ENCODE measurements at places on chromosomes 7 and 10.
A peak's percentile ranks its signal among the peaks of the same experiment; 100 is the strongest.

DNA sequence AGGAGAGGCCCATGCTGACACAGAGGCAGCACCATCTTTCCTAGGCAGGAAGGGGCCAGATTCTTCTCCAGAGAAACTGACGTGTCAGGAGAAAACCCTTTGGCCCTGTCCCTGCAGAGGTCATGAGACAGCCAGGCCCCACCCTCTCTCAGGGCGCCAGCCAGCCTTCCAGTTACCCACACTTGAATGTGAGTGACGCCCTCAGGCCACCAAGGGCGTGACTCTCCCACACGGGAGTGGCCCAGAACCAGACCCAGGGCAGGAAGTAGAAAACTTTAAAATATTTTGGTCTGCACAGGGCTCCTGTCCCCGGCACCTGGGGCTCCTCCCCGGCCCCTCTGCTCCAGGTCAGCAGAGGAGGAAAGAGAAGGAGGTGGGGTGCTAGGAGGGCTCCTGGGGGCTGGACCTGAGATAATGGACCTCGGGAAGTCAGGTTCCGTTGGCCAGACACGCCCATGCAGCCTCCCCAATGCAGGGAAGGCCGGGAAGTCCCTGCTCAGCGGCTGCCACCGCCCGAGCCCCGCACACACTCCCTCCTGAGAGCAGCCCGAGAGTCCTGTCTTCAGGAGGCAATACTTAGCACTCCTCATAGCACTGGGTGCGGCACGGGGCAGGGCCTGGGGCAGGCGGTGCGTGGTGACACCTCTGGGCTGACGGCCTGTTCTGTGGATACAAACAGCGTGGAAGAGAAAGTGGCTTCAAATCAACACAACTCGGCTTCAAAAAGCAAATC lies 67.0 kb upstream of the CFAP46 start:
- DNase-seq = no peak

DNA sequence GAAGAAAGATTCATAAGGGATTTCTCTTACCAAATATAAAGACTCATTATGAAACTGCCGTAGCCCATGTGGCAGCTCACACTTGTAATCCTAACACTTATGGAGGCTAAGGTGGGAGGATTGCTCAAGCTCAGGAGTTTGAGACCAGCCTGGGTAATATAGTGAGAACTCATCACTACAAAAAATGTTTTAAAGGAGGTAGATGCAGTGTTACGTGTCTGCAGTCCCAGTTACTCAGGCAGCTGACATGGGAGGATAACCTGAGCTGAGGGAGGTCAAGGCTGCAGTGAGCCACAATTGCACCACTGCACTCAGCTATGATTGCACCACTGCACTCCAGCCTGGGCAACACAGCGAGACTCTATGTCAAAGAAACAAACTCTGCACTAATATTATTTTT lies 18.1 kb upstream of the DNA2 start:
- DNase-seq = no peak

- no peak for DNase-seq
These were observed 26.4 kb downstream of the CDK6 start for GRCh38 chr7:92809760-92810573.

- DNase-seq = no peak
These were observed 117.6 kb downstream of the TSPAN12 start for GRCh38 chr7:120740348-120740747.

DNA sequence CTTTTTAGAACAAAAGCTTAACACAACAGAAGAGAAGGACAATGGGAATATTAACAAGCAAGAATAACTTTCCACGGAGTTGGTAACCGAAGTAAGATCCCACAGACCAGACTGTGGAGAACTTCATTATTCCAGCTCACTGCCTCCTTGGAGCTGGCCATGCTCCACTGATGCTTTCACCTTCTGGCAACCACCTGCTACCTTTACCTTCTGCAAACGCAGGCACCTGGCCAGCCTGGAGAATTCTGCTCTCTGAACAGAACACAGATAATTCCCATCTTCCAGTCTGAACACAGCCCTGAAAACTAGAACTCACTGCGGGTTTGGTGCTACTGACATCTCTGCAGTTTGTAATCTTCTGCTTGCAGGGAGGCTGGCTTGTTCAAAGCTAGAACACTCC lies 66.5 kb downstream of the JAZF1 start:
- no peak for DNase-seq

GRCh38 chr10:8531116-8531515 lies 476.6 kb downstream of the GATA3 start:
- no peak for DNase-seq

DNA sequence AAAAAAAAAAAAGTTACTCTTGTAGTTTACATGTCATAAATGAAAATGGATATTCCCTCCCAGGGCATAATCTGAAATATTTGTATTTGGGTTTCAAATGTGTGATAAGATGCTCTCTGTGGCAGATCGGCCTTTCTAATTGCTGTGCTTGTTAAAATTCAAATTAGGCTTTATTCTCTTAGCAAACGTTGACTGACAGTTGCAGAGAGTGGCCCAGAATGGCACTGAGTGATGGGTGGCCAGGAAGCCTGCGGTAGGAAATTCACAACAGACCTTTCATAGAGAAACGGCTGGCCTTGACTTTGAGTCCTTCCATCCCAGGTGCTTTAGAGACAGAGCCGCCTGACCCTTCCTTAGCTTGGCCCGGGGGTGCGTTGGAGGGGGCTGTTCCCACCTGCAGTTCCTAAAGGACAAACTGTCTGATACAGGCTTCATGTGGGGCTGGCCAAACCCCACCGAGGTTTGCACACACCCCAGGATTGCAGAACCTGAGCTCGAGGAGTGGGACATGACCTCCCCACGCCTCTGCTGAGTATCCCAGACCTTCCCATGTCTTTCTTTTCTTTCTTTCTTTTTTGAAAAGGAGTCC lies 152.7 kb downstream of the CUX1 start:
- no peak for DNase-seq

DNA sequence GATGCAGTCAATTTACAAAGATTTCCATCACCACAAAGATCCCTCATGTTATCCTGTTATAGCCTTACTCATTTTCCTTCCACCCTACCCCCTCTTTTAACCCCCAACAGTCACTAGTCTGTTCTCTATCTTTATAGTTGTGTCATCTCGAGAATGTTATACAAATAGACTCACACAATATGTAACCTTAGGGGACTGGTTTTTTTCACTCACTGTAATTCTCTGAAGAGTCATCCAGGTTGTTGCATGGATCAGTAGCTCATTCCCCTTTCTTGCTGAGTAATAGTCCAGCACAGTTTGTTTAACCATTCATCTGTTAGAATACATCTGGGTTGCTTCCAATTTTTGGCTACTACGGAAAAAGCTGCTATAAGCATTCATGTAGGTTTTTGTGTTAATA lies 121.1 kb upstream of the PDE1C start:
- no peak for DNase-seq

GRCh38 chr7:7519056-7519455 lies 16.6 kb downstream of the COL28A1 start:
- DNase-seq = no peak

GRCh38 chr7:135510592-135511183 lies 786 bp upstream of the CNOT4 start:
- DNase-seq = no peak

DNA sequence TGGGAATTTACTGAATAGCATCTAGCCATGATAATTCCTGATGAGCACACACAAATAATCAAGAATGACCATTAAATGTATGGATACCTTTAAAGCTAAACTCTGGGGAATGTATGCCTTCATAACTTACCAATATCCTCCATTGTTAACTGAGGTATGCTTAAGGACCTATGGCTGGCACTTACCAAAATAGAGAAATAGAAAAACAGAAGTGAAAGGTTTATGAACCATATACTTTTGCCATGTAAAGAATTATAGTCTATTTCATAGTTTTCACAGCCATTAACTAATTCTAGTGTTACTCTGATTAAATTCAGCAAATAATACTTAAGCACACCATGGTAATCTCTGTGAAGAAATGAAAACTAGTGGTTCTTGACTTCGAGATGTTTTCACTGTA lies 1360.6 kb upstream of the LRRTM3 start:
- no peak for DNase-seq

- peak; percentile 66 for DNase-seq
These were observed 47.7 kb upstream of the TRIM8 start for GRCh38 chr10:102596506-102596971.

DNA sequence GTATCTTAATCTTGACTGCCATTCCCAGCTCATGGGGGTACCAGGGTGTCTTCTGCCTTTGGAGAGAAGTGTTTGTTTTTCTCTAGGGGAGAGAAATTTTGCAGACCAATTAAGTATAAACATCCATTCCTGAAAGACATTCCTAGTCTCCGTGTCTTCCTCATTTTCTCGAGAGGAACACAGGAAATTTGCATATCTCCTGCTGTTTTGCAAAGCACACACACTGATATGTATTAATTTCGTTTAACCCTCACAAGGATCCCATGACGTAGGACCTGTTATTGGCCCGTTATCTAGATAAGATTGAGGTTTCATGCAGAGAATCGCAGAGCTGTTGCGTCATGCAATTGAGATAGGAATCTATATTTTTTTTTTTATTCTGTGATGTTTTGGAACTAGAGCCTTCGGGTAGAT lies 944 bp downstream of the RHBDD2 start:
- no peak for DNase-seq

- no peak for DNase-seq
These were observed 534.3 kb downstream of the PLXDC2 start for GRCh38 chr10:20350509-20350908.

GRCh38 chr10:71627956-71628355 lies 91.6 kb downstream of the C10orf105 start:
- no peak for DNase-seq

DNA sequence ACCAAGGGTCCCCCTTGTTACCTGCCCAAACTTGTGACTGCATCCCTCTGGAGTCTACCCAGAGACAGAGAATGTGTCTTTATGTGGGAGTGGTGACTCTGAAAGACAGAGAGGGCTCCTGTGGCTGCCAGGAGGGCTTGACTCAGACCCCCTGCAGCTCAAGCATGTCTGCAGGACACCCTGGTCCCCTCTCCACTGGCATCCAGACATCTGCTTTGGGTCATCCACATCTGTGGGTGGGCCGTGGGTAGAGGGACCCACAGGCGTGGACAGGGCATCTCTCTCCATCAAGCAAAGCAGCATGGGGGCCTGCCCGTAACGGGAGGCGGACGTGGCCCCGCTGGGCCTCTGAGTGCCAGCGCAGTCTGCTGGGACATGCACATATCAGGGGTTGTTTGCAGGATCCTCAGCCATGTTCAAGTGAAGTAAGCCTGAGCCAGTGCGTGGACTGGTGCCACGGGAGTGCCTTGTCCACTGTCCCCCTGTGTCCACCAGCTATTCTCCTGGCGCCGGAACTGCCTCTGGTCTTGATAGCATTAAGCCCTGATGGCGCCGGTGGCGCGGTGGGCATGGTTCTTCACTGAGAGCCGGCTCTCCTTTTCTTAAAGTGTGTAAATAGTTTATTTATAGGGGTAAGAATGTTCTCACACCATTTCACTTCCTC lies 19.4 kb upstream of the SH2D4B start:
- DNase-seq = no peak

DNA sequence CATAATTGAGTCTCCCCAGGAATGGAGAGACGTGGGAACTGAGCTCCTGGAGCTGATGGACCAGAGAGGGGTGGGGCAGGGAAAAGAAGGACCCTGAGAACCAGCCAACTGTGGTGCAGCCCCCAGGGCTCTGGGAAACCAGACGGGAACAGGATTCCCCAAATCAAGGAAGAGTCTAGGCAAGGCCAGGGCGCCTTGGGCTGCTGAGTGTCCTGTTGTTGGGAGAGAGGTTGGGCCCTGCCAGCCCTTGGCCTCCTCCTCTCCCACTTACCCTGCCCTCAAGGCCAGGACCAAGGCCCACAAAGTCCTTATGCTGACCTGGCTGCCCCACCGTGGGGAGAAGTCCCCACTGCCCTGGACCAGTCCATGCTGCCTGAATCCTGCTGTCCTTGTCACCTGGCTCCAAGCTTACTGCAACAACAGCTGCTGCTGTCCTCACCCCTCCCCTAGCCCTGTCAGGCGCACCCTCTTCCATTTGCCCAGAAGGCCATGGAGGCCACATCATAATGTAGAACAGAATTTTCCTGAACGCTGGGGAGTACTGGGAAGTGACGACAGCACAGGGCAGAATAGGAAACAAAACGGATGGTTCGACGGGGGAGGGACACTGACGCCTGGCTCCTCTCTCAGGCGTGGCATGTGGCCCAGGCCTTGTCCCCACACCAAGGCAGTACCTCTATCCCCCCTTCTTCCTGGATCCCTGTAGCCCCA lies 132.9 kb upstream of the ZMIZ1 start:
- DNase-seq = no peak

DNA sequence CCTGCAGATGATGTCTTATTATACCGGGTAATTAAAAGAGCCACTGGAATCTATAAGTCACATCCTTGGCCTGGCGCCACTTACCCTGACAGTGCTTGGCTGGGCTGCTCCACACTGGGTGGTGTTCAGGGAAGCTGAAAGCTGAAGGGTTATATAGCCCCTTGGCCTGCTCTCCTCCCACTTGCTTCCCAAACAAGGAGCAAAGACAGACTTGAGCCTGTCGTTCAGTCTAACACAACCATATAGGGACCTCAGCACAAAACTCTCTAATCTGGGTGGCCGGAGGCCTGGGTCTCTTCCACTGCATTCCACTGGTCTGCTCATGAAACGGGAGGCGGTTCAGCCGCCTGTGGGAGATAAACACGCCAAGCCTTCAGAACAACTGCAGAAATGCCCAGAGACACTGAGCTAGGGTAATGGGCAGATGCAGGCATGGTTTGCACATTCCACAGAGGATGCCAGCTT lies at the start of gene ACTA2:
TSS of gene ACTA2 (minus strand) at position 127 of the 465 bp plus-strand sequence. CDS start 3,843 bp downstream, outside the sequence.
- no peak for DNase-seq

GRCh38 chr7:21965291-21965690 lies 19.6 kb upstream of the CDCA7L start:
- no peak for DNase-seq

DNA sequence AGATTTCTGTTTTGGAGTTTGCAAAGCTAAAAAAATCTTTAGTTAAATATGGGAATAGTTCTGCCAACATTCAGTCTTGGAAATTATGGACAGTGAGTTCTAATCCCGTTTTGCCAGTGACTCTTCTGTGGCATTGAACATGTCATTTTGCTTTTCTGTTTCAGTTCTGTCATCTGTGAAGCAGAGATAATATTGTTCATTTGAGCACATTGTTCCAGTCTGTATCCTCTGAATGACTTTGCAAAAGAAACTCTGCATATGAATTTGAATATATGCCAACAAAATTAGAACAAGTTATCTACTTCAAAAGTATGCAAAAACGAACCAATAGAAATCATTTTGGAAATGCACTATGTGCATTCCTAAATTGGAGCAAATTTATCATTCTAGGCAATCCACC lies 746.0 kb upstream of the POT1 start:
- DNase-seq = no peak

DNA sequence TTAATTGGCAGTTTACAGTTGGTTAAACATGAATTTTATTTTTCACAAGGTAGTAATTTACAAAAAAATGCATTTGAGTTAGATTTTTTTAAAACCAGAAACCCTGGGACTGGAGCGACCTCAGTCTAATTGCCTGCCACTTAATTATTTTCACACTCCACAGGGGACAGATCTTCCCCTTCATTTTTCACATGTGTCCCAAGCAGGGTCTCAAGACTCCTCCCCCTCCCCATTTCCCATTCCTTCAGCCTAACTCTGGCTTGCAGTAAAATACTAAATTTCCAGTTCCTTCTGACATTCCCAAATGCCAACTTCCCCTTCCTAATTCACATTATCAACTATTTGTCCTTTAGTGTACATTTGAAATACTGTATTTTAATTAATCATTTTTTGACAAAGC lies 948 bp downstream of the ZNF138 start:
- no peak for DNase-seq

All from iPS DF 6.9 (cell line).